ENCODE measurements at places on chromosomes 4 and X.

DNA sequence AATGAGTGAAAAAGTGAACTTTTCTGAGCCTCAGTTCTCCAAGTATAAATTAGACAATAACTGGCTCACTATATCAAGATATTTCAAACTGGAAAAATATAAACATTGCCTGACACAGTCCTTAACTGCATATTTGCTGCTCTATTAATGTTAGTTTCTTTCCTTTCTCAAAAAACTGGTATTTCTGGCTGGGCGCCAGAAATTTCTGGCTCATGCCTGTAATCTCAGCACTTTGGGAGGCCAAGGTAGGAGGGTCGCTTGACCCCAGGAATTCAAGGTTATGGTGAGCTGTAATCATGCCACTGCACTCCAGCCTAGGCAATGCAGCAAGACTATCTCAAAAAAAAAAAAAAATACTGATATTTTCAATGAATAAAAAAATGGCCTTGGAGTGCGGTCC lies 227.0 kb downstream of the MAGEB17 start:
- DNase-seq = no peak

DNA sequence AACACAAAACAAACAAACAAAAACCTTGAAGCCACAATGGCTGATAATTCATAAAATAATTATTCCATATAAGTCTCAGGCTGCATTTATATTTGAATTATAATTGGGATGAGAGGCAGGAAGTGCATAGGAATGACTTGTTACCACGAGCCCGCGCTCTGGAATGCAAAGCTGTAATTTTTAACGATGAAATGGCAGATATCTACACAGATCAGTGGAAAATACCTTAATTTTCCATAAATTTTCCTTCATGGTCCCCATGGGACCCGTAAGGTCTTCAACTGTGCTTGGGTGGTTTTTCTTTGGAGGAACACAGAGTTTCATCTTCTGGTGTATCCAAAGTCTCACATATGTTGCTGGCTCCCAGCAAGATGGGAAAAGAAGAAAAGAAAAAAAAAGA lies 226.8 kb downstream of the SHOX start:
- DNase-seq = no peak

DNA sequence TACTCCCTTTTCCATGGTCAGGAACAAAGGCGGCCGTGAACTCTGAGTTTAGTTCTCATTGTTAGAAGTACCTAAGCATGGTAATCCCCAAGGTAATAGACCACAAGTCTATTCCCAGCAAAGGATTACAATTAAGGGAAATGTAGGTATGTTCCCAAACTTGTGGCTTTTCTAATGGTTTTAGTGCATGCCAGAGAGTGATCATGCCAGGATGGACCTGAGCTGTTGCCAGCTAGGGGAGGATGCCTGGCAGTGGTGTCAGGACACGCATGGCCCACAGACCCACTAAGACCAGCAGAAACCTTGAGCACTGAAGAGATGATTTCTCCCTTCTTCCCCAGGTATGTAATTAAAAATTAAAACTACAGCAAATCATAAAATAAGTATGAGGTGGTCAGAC lies 60.8 kb downstream of the COQ2 start:
- no peak for DNase-seq

DNA sequence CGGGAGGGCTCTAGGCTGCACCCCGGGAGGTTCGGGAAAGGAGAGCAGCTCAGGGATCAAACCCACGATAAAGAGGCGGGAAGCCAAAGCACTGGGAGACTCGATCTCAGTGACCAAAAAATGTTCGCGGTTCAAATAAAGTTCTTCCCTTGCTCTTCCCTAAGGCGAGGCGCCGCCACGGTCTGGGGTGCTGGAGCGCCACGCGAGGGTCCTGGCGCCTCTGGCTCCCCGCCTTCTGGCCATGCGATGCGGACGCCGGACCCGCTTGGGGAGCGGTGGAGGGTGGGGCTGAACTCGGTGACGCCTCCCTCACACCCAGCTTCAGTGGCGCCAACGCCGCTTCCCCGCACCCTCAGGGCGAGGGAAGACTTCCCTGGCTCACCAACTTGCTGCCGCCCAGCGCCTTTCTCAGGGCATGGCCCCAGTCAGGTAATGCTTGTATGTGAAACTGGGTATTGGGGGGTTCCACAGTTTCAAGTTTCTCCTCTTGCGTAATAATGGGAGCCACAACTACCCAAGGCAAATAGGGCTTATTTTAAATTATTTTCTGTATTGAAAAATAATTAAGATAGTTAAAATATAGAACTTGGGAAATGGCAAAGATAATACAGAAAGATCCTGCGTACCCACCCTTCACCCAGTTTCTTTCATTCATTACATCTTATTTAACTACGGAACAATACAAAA lies at the start of gene QRFPR:
QRFPR (minus strand) TSS at position 243 of the 687 bp plus-strand sequence. CDS start 371 bp downstream, outside the sequence.
- no peak for DNase-seq
